Stimulated activated CD8-positive, alpha-beta memory T cell treated with anti-CD3 and anti-CD28 coated beads, Interleukin-7, amount 100 ng/mL, for 1 hour (primary cell): ENCODE measurements at places on chromosomes 2 and 18.

DNA sequence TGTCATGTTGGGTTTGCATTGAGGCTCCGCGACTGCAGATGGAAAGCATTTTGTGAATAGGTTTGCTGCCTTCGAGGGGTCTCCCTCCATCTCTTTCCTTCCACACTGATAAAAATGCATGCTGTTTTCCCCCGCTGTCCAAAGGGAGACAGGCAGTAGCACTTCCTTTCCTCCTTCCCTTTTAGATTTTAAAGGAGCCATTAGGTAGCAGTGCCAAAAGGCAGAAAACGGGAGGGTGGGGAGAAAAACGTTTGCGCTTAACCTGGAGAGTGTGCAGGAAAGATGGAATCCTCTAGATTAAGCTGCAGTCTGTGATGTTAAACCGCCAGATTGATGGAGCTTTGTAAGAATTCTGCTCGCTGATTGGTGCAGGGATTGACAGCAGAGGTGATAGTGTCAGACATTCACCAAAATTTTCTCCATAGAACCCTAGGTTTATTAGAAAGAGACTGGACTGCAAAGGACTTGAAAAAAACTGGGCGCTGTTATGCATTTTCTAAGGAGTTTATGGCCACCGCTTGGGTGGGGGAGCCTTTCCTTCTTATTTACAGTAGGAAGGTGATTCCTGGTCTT lies 688 bp downstream of the MAPRE2 start:
- no peak for DNase-seq

DNA sequence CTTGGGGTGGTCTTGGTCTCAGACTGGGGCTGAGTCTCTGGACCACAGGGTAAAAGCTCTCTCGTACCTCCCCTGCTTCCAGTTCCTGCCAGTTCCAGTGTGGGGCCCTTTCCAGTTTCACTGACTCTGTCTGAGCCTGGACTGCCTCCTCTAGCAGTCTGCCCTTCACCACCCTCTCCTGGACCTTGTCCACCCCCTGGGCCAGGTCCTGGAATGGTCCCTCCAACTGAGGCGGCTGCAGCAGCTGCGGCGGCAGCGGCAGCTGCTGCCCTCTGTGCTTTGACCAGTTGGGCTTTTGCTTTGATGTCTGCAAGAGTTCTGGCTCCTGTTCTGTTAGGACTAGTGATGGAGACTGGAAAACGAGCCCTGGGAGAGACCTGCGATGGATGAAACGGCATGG lies 70.7 kb upstream of the DTNB start:
- DNase-seq = no peak

GRCh38 chr2:101524806-101525430 lies 50.0 kb upstream of the RFX8 start:
- no peak for DNase-seq

- no peak for DNase-seq
Observed at GRCh38 chr2:86218124-86218523, 18.9 kb downstream of the MRPL35 start.

DNA sequence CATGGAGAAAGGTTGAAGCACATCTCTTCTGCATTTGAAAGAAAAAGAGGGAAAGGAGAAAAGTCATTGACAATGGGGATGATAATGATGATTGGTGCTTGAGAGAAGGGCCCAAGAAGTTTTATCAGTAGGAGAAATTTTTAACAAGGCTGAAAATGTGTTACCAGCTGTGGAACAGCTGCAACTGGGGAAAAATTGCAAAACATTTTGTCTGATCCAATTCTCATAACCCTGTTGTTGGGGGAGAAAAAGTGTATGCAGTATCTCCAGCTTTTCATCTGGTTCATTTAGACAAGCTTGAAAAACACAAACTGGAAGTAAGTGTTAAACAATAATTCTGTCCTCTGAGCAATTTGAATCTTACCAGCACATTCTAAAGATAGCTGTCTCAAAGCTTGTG lies 92.7 kb downstream of the CSRNP3 start:
- no peak for DNase-seq
